Activated CD8-positive, alpha-beta T cell treated with anti-CD3 and anti-CD28 coated beads, Interleukin-2, amount 10 ng/mL, durations not matched to agents 7 days and 5 days (primary cell): ENCODE measurements at places on chromosomes 7 and 10. TPM values are rescaled to one million over a fixed set of nuclear protein-coding genes. Genes with fewer than 3 reads are reported as not detected.

DNA sequence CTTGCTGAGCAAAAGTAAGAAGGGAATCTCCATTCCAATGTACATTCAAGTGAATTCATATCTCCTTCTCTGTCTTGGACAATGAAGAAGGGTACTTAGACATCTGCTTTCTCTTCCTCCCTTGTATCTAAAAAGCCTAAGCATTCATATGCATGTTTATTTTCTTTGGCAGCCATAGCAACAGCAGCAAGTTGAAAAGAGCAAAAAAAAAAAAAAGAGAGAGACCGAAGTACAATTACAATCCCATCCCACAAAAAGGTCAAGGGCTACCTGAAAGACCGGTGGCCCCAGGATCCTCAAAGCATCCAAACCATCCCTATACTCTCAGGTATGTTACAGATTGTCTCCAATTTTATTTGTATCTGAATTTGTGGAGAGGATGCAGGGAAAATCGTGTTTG is 4.1 kb downstream of the OR2F1 start:
- DNase-seq = no peak

- no peak for DNase-seq
Observed at GRCh38 chr7:68813551-68814080, 784.7 kb upstream of the AUTS2 start.

DNA sequence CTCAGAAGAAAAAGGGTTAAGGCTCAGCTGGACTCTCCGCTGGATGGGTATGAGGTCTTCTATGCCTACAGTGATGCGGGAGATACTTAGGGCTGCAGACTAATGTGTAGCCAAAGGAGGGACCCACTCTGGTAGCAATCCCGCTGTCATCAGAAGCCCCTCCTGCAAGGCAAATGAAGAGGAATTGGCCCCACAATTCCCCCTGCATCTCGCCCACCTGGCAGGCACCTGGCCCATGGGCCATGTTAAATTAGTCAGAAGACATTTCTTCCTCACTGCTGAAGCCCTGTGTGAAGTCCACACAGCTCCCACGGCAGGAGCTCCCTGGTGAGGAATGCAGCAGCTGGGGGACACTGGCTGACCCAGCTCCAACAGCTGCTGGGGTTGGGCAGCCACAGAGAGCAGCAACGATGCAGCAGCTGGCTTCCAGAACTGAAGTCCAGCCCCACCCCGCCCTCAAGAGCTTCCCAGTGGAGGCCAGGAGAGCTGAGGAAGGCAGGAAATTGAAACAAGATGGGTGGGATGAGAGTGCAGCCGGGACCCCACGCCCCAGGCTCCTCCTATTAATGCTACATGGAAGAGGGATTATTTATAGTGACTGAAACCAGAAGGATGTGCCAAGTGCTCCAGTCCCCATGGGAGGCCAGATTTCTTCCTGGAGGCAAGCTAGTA is 5.5 kb downstream of the VSTM4 start:
- no peak for DNase-seq

POU6F2 gene
- not detected for total RNA-seq

GPER1 gene
- 0.13 TPM for total RNA-seq
